Mesendoderm (in vitro differentiated cells): ENCODE measurements at places on chromosomes 16 and 17.

DNA sequence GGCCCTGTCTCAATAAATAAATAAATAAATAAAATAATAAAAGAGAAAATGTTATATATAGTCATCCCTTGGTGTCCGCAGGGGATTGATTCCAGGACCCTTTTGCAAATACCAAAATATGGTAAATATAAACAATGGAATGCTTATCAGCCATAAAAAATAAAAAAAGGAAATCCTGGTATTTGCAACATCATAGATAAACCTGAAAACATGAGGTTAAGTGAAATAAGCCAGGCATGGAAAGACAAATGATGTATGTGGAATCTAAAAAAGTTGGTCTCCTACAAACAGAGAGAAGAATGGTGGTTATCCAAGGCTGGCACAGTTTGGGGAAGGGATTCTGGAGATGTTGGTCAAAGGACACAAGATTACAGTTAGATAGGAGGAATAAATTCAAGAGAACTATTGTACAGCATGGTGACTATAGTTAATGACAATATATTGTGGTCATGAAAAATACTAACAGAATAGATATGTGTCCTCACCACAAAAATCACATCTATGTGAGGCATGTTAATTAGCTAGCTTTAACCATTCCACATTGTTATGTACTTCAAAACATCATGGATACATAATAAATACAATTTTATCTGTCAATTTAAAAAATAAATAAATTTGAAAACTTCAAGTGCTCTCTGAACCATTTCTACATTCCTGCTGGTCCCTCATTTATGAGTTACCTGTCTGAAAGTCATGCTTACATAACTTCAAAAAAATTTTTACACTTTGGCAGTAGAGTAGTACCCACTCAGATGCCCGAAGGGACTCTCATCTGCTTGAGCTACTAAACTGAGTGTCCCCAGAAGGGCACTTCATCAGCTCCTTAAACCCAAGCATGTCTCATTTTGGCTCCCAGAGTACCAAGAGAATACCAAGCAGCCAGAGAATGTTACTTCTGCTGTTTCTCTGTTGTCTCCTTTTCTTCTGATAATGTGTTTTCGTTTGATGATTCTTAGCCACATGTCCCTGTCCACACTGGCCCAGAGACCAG, 26.6 kb downstream of the N4BP1 start:
- H3K27ac ChIP-seq, result no peak overlapping the region
- no peaks in the 10 kb centered on the region for H3K36me3 ChIP-seq
- no peak for DNase-seq
- no peak overlapping the region for H3K4me3 ChIP-seq
- H3K27me3 ChIP-seq, result no peaks in the 10 kb centered on the region
- no peaks in the 10 kb centered on the region for H3K4me1 ChIP-seq

DNA sequence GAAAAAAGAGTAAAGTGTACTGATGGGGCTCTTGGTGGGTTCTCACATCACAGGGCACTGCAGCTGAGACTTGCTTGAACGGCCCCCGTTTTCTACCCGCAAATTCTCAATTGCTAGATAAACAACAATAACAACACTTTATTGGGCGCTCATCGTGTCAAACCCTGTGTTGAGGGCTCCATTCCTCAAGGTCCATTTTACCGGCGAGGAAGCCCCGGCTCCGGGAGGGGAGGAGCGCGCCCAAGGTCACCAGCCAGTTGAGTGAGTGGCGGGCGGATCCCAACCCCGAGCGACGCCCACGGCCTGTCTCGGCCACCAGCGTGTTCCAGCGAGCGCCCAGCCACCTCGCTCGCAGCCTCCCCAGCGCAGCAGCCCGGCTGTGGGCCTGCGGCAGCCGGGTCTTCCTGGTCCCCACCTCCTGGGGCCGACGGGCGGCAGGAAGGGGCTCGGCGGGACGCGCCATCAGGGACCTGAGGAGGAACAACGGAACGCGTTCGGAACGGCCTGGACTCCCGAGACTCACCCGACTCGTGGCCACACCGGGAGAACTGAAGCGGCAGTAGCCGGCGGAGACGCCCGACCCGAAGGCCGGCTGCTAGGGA, 373 bp downstream of the CMC2 start:
- peak overlapping the region; percentile 79 for H3K27ac ChIP-seq
- no peaks in the 10 kb centered on the region for H3K27me3 ChIP-seq
- DNase-seq, result no peak
- H3K4me1 ChIP-seq, result no peaks in the 10 kb centered on the region

GRCh38 chr17:14299280-14300141, 1.4 kb upstream of the HS3ST3B1 start:
- H3K4me3 ChIP-seq, result no peak overlapping the region
- H3K27me3 ChIP-seq, result peaks cover 23% of the 10 kb centered on the region
- peak; percentile 63 for DNase-seq
- H3K4me1 ChIP-seq, result peaks cover 7% of the 10 kb centered on the region

DNA sequence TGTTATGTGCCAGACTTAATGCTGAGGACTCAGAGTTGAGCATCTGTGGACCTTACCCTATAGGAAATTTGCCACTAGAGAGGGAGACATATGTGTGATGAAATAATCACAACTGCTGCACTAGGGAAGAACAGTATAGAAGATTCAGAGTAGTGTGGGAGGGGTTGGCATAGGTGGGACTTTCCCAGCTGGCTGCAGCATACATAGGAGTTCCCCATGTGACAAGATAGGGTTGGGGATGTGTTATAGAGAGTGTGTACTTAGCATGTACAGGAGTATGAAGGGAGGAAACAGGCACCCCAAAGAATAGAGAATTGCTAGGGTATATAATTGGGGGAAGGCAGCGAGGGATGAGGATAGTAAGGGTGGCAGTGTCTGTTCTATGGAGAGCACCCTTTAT, 2.9 kb downstream of the NUP93 start:
- H3K36me3 ChIP-seq, result peaks cover 3% of the 10 kb centered on the region
- no peak for DNase-seq
- H3K4me3 ChIP-seq, result no peak overlapping the region
- no peaks in the 10 kb centered on the region for H3K4me1 ChIP-seq
- H3K27ac ChIP-seq, result no peak overlapping the region

DNA sequence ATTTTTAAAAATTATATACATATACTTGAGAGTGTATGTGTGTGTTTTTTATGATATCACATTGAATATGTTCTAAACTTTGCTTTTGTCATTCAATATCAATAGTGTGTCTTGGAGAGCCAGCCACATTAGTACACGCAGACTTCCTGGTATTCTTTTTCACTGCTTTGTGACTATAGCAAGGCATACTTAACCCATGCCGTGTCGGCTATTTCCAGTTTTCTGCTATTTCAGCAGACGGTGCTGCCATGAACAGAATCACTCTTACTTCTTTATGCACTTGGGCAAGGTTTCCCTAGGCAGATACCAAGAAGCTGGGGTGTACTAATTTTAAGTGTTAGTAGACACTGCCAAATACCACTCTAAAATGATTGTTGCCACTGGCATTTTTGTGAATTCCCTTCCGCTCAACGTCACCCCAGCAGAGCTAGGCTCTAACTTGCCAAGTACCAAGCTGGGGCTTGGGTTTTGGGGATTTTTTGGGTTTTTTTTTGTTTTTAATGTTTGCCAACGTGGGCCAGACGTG, 134.9 kb downstream of the SOCS1 start:
- H3K36me3 ChIP-seq, result no peaks in the 10 kb centered on the region
- no peak for DNase-seq
- no peaks in the 10 kb centered on the region for H3K27me3 ChIP-seq
- H3K27ac ChIP-seq, result no peak overlapping the region
- H3K4me3 ChIP-seq, result no peak overlapping the region

DNA sequence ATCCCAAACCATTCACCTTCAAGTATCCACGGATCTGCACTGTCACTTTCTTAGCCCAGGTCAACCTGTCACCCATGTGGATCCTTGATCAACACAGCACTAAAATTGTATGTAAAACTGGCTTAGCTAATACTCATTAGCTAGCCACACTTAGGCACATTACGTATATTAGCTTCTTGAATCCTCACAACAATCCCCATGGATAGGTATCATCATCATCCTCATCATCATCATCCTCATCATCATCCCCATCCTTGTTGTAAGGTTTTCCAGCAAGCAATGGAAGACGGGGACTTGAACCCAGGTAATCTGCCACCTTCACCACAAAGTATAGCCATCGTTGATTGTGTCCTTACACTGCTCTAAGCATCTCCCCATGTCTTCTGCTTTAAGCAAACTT, 184.3 kb downstream of the XYLT1 start:
- H3K4me3 ChIP-seq, result no peak overlapping the region
- H3K27me3 ChIP-seq, result no peaks in the 10 kb centered on the region
- H3K27ac ChIP-seq, result no peak overlapping the region
- no peaks in the 10 kb centered on the region for H3K4me1 ChIP-seq

DNA sequence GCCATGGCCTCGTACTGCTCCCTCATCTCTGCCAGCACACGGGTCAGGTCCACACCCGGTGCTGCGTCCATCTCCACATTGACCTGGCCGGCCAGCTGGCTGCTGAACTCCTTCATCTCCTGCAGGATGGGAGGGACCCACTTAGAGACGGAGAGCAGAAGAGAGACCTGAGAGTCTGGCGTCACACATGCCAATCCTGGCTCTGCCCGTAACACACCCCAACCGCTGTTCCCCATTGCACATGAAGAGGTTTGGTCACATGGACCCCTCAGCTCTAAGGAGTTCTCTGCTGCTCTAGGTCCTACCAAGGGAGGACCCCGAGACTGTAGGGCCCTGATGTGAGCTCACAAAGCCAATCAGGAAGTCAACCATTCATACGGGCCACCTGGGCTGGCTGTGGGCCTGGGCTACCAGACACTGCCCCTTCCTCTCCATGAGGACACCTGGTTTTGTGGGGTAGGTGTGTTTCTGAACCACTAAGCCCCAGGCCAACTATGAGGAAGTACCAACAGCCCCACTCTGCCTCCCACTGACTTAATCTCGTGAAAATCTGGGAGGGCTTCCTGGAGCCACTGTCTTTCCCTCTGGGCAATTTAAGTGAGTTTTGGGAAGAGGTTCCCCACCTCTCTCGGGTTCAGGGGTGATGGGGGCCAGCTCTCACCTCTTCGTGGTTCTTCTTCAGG, 2.4 kb downstream of the KRT15 start:
- no peak overlapping the region for H3K4me3 ChIP-seq
- H3K27me3 ChIP-seq, result no peaks in the 10 kb centered on the region
- no peak for DNase-seq
- H3K27ac ChIP-seq, result no peak overlapping the region
- H3K4me1 ChIP-seq, result no peaks in the 10 kb centered on the region

GRCh38 chr17:80848449-80849102, 143.1 kb upstream of the CHMP6 start:
- no peak for DNase-seq
- H3K4me1 ChIP-seq, result no peaks in the 10 kb centered on the region
- peaks cover 2% of the 10 kb centered on the region for H3K36me3 ChIP-seq
- no peak overlapping the region for H3K27ac ChIP-seq
- H3K27me3 ChIP-seq, result no peaks in the 10 kb centered on the region

DNA sequence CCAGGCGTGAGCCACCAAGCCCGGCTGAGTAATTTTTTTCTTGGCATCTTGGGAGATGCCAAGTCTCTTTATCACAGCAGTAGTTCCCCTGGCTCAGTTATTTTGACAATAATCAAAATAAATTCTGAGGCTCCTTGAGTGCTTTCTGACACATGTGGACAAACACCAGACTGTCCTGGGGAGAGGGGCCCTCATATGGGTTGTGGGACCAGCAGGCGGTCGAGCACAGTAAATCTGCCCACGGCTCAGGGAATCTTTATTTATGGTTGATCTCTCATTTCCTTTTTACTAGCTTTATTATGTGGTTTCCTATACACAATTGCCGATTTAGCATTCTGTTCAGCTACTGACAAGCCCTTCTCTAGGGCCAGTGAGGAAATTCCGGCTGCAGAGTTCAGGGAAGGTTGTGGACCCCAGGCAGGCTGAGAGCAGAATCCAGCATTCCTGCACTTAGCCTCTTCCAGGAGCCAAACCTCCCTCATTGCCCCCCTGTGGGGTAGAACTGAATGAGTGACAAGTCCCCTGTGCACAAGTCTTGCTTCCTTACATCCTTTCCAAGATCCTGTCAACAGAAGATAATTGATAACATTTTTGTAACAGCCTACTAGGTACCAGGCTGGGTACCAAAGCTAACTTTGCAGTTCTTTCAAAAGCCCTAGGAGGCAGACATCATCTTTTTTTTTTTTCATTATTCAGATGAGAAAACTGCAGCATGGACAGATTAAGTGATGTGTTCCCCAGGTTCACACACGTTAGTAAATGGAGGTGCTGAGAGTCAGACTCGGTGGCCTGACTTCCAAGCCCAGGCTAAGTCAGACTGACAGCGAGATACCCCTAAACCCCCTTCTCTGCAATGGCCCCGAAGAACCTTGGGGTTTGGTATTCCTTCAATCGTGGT, 40.2 kb downstream of the HS3ST3B1 start:
- no peak overlapping the region for H3K27ac ChIP-seq
- H3K27me3 ChIP-seq, result no peaks in the 10 kb centered on the region
- no peak overlapping the region for H3K4me3 ChIP-seq
- H3K4me1 ChIP-seq, result peaks cover 12% of the 10 kb centered on the region

DNA sequence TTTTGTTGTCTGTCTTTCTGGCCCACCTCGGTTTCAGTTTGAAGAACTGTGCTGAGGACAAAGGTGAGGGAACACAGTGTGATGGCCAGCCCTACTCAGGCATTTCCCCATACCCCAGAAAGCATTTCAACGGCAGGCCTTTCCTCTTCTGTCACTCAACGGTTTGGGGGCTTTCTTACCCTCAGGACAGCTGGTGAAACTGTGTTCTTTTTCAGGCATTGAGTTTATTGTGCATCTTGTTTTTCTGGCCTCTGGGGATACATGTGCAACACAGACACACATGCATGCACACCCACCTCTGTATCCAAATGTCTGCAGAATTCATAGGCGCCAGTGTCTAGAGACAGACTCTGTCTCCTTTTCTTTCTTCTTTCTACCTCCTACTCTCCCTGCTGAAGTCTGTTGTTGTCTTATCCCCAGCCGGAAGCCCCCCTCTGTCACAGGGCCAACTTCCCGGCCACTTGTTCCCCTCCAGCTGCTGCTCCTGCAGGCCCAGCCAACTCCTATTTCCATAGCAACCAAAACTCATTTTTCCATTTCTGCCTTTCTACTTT, 17.0 kb downstream of the CHD9 start:
- H3K27ac ChIP-seq, result no peak overlapping the region
- no peak for DNase-seq
- H3K36me3 ChIP-seq, result no peaks in the 10 kb centered on the region
- no peaks in the 10 kb centered on the region for H3K27me3 ChIP-seq

DNA sequence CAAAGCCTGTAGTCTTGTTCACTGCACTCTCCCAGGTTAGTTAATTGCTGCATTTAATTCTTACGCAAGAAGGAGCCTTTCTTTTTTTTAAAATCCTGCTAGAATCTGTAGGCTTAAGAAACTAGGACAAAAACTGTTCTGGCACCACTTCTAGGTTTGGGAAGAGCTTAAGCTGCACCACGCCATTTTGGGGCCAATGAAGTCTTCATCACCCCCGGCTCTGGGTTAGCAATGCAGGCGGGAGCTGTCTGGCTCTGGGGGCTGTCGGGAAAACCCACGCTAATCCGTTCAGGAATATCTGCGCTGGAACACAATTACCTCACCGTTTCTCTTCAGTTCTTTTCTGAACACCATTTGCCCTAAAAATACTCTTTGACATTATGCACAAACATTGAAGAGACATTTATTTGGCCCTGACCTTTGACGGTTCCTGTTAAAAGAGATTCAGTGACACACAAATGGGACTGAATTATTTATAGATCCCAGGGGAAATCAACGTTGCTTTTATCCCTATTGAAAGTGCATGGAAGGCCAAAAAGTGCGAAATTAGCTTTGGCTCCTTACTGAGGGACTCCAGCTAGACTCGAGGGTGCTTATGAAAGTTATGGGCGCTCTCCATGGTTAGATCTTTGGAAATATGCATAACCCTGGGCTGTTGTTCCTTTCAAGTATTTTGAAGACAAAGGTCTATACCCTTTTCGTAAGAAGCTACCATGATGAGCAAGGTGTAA, 249.2 kb downstream of the HAPSTR1 start:
- no peaks in the 10 kb centered on the region for H3K27me3 ChIP-seq
- no peaks in the 10 kb centered on the region for H3K36me3 ChIP-seq
- DNase-seq, result no peak
- peaks cover 5% of the 10 kb centered on the region for H3K4me1 ChIP-seq
- H3K4me3 ChIP-seq, result no peak overlapping the region
